Inflammatory macrophage treated with lipopolysaccharide for 1 hour (primary cell): ENCODE measurements at places on chromosomes 5 and 9.

DNA sequence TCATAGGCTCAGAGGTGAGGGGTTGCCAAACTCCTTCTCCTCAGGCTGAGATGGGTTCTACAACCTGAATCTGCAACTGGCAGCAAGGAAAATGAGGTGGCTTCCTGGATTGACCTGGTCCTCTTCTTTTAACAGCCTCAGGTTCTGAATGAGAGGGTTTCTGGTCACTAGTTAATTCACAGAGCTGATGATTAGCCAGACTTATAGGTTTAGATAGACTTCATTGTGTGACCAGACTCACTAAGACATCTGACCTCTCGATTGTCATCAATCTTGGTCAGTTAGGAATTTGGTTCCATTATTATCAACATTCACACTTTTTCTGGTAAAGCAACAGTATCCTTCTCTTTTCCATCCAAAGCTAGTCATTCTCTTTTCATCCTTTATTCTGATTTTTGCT is 257.9 kb downstream of the PAPPA start:
- DNase-seq, result no peak

GRCh38 chr5:133456933-133457402 is 155.4 kb downstream of the FSTL4 start:
- peak; percentile 85 for DNase-seq

DNA sequence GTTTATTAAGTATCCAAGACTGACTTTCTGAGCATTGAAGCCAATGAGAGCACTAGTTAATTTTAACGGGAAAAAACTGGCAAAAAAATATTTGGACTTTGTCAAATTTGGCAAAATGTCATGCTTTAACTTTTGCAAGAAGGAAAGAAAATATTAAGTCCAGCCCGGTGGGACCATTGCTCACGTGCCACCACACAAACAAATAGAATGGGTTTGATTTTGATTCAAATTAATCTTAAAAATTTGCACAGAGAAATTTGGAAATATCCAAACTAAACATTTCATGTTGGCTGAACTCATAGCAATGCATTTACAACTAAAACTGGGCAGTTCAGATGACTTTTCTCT is 302.2 kb downstream of the EBF1 start:
- no peak for DNase-seq

GRCh38 chr5:120320626-120321025 is 143.5 kb upstream of the PRR16 start:
- DNase-seq, result peak; percentile 10

DNA sequence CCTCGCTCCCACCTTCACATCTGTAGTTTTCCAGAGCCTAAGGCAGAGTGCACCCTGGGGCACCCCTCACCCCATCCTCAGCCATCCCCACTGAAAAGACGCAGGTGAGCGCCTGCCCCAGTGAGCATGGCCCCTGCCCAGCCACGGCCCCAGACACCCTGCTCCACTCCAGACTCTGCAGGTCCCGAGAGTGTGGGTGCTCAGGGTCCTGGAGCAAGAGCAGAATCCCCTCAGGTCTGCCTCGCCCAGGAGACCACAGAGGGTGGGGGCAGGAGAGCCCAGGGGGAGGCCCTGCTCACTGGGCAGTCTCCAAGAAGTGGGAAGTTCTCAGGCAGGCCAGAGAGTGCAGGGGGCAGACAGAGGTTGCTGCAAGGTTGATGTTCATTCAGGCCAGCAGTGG is 158.6 kb upstream of the PPP1R26 start:
- DNase-seq, result no peak

GRCh38 chr5:55160493-55161209 is 680 bp downstream of the GPX8 start:
- DNase-seq, result no peak
